ENCODE measurements at places on chromosomes 16 and 17.
A peak's percentile ranks its signal among the peaks of the same experiment; 100 is the strongest.

GRCh38 chr16:59163371-59164055, 429.4 kb upstream of the GOT2 start:
- no peak for DNase-seq

GRCh38 chr16:30000735-30001631, 4.9 kb downstream of the INO80E start:
- DNase-seq = no peak

DNA sequence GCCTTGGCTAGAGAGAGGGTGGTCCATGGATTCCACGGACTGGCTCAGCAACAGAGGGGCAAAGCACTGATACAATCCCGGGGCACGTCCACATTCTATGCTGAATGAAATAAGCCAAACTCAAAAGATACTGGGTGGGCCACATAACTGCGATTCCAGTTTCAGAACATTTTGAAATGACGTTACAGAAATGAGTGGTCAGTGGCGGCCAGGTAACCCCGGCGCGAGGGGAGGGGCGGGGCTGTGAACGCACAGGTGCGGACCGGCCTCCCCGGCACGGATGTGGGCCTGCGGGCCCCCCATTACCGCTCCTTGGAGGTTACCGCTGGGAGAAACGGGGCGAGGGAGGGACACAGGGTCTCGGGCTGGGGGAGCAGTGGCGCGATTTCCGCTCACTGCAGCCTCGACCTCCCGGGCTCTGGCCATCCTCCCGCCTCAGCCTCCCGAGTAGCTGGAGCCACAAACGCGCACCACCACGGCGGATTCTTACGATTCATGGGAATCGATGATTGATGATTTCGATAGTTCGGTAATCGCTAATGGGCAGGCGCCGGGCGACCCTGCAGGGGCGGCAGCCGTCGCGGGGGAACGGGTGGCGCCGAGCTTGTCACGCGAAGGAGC, 559 bp downstream of the MVD start:
- DNase-seq = no peak

- no peak for DNase-seq
These were observed 262.0 kb downstream of the ZFHX3 start for GRCh38 chr16:72785886-72786285.

DNA sequence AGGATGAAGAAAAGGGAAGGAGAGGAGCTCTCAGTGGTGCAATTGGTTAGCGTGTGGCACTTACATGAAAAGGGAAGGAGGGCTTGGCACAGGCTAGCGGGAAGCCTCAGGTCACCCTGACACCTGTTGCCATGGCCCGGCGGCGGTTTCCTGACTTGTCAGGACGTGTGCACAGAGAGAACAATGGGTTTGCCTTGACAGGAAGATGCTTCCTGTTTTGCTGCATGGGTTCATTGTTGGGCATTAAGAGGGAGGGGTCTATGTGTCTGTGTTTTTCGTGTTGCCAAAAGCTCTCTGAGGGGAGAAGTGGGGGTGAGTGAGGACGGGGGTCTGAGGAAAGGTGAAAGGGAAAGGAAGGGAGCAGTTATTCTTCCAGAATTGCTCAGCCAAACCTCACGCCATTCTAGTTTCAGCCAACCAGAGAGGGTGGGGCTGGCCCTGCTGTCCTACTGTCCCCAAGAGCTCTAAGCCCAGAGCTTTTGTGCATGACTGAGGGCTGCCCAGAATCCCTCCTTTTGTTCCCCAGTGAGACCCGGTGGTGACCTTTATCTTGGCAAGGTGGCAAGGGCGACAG, 17.1 kb upstream of the CCR7 start:
- DNase-seq = peak; percentile 78

DNA sequence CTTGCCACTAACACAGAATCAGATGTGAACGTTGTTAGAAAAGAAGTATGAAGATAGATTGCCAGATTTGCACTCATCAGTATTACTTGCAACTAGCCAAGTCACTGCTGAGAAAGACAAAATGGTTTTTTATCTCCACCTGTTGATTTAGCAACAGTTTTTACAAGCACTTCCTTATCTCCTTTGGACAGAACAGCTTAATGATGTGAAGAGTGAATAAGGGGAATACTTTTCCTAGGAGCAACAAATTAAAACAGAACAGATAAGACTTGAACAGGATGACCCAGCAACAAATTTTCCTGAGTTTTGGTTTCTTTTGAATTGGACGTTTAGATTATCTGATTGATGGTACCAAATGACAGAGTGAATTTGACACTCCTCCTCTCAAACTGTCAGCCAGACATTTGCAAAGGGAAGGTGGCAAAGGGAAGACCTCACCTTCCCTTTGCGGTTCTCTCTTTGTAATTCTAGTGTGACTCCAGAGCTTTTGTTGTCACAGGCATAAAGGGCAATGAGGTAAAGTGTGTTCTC, 130.6 kb downstream of the NLK start:
- no peak for DNase-seq

- DNase-seq = no peak
These were observed 501 bp upstream of the AP2B1 start for GRCh38 chr17:35586569-35587073.

DNA sequence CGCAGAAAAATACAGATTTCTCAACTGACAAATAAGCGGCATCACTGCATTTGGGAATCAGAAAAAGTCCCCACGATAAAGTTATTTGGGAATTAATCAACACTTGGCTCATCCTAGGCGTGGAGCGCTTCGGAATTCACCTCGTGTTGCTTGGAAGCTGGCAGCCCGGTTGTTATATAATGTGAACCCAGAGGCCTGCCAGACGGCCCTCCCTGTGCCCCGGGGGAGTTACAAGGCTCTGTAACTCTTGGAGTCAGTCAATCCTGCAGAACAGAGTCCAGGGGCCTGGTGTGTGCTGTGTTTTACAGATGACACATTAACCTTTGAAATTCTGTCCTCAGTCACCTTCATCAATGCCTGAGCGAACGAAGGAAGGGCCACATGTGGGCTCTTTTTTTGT, 111.1 kb downstream of the PITPNC1 start:
- no peak for DNase-seq

DNA sequence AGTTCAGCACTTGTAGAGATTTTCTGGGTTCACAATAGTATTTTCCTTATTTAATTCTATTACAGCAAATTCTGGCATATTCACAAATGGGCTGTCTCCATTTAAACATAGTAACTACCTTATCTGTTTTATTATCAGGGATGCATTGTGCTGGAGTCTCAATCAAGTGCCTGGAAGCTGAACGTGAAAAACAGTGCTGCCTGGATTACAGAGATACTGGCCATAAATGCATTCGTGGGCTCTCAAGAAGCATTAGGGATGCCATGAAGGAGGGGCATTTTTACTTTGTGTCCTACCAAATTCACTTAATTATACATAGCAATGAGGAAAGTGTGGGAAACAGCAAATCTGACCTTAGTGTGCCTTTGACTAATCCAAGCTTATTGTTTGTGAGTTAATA, 184.6 kb downstream of the ABCC12 start:
- DNase-seq = no peak

DNA sequence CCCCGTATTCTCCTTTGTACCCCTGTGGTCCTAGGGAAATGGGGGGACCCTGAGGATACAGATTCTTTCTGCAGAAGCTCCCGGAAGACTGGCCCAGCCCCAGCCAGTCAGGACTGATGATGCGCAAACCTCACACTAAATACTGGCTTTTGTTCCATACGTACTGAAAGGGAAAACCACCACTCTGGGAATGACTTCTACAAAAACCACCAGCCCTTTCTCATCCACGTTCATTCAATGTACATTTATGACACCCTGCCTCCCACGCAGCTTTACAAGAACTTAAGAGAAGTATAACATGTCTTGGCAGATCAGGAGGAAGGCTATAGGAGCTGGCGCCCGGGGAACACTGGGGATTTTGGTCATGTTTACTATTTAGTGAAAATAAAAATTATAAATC, 70.6 kb downstream of the MARCHF10 start:
- DNase-seq = no peak

GRCh38 chr17:9181640-9182039, 160.3 kb downstream of the NTN1 start:
- no peak for DNase-seq

GRCh38 chr17:46125831-46126230, 67.4 kb downstream of the KANSL1 start:
- DNase-seq = no peak
